ENCODE measurements at places on chromosomes 7 and 10.
A peak's percentile ranks its signal among the peaks of the same experiment; 100 is the strongest.

GRCh38 chr10:18279173-18279572, 138.9 kb downstream of the CACNB2 start:
- DNase-seq = no peak

GRCh38 chr10:4648999-4649398, 177.0 kb upstream of the AKR1E2 start:
- no peak for DNase-seq

DNA sequence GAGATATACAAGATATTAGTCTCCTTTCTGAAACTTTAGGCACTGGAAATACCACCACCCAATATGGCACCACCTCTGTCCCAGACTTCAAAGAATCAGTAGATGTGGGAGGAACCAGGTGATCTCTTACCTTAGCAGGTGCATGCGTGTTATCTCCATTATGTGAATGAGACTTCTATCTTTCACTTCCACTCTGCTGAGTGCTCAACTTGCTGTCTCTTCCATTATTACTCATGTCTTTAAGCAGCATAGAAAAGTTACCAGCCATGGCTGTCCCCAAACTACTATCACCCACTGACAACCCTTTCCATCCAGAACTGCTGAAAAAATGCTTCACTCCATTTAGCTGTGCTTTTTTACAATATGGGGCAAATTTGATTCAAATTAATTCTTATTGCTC, 101.5 kb upstream of the PRSS1 start:
- no peak for DNase-seq

- DNase-seq = no peak
Observed at GRCh38 chr10:127146661-127147060, 49.7 kb downstream of the INSYN2A start.

DNA sequence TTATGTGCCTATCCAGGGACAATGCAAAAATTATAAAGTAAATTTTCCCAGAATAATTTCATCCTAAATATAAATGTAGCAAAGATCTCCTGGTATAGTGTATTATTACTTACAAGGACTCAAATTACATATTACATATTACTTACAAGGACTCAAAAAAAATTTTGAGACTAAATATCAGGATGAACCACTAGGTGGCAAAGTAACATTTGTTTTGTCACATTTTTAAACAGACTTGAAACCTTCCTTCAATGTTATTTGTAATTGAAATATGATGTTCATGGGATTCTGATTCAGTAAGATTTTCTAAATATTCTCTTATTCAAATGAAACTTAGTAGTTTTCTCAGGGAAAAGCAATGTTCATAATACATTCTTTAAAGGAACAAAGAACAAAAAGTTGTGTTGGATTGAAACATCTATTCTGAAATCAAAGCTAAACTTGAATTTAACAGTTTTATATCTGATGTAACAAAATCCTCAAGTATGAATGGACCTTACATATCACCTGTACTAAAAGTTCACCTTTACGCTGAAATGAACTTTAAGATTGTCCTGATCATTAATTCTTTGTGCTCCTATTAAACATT, 74.3 kb upstream of the GNAI1 start:
- DNase-seq = peak; percentile 40

DNA sequence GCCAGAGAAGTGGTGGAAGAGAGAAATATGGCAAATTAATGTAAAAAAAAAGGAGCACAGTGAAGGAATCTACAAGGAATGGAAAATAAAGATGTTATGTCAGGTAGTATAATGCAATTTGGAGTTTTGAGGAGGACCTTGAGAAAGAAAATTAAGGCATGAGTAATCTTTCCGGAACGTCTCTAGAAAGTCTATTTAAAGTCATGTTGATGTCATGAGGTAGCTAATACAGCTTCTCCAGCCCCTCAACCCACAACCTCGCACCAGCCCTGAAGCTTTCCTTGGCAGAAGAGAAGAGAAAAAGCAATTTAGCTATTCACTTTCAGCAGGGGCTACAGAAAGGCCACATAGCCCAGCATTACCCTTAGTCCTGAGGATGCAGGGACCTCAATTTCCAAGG, 22.5 kb downstream of the TRDMT1 start:
- no peak for DNase-seq
